NCI-H1092 (cell line): ENCODE measurements at places on chromosomes 3 and 15.
A peak's percentile ranks its signal among the peaks of the same experiment; 100 is the strongest.

- peak; percentile 65 for DNase-seq
Measured at GRCh38 chr15:29322415-29322814, 52.8 kb upstream of the NSMCE3 start.

- no peak for DNase-seq
Measured at GRCh38 chr3:17166369-17166768, 281.6 kb downstream of the PLCL2 start.

DNA sequence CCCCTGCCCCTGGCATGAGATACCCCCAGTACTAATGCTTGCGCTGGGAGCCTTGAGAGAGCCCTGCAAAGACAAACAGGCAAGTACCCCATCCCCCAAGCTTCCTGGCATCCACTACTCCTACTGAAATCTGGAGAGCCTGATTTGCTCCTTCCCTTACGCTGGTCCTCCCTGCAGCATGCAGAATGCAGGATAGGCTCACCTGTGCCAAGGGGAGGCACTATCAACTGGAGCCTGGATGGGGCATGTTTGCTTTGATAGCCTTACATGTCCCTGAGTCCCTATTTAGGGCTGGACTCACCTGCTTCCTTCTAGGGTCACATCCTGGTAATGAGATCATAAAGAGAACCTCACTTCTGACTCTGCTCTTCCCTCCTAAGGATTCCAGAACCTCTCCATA lies 42.9 kb downstream of the RAB11A start:
- DNase-seq: no peak

DNA sequence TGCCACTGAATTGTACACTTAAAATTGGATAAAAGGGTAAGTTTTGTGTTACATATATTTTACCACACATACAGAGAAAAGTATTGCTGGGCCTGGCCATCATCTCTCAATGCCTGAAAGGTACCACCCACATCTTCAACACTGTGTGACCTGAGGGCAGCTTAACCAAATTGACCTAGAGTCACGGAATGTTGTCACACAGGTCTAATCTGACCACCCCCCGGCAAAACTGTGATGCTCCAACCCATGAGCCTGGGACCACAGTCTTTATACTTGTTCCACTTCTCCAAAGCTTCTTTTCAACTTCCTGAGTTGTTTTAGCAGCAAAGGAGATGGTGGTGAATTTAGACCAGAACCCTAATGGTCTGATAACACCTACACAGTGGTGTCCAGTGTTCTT lies 210.3 kb upstream of the TPM1 start:
- DNase-seq: no peak

DNA sequence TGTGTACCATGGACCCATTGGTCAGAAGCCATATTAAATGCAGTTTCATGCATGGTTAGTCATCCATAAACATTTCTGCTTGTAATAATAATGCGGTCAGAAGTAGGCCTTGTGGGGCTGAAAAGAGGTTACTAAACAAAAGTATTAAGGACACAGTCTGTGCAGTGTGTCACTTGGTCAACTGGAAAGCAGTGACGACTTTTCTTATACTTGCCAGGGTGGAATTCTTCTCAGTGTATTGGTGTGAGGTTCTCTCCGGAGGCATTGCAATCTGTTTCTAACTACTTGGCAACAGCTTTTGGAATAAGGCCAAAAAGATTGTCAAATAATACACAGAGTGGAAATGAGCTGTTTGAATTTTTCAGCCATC lies 46.8 kb downstream of the CHL1 start:
- DNase-seq: peak; percentile 2

- DNase-seq: no peak
Measured at GRCh38 chr3:80993241-80993945, 768.1 kb downstream of the GBE1 start.

- DNase-seq: no peak
Measured at GRCh38 chr3:181712226-181712552, 464 bp downstream of the SOX2 start.

DNA sequence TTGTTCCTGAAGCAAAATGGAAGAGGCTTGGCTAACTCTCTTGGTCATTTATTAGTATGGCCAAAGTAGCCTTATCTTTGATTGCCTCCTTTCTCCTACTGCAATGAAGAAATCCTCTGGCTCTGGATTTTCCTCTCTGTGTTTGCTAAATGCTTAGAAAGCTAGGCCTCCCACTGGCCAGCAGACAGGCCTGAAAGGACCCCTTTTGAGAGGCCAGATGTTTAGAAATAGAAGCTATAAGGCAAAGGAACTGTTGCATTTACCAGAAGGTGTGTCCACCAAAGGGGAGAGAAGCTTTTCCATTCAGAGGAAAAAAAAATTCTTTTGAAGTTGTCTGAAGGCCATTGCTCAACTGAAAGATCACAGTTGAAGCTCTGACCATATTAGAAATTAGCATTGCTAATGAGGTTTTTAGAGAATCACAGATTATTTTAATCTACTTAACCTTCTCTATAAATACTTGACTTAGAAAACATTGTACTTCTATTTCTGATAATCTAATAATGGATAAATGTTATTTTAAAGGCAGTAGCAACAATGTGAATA lies 160.8 kb downstream of the SYNPR start:
- no peak for DNase-seq

- no peak for DNase-seq
Measured at GRCh38 chr15:29276366-29276765, 6.7 kb upstream of the NSMCE3 start.

- no peak for DNase-seq
Measured at GRCh38 chr3:117114517-117115265, 405.1 kb downstream of the TUSC7 start.

DNA sequence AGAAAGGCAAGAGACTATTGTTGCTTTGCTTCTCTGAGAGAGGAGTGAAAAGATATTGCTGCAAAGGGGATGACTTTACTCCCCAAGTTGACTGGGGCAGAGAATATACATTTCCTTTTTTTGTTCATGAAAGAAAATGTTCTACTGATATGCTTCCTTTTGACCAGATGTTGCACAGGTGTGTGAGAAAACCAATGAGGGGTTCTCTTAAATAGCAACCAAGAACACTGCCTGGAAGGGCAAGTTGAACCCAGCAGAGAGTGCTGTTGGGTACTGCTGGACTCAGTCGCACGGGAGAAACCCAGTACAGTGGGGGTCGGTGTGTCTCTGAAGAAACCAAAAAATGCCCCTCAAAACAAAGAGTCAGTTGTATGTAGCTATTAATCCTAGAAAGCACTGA lies 101.2 kb downstream of the CHST2 start:
- no peak for DNase-seq

DNA sequence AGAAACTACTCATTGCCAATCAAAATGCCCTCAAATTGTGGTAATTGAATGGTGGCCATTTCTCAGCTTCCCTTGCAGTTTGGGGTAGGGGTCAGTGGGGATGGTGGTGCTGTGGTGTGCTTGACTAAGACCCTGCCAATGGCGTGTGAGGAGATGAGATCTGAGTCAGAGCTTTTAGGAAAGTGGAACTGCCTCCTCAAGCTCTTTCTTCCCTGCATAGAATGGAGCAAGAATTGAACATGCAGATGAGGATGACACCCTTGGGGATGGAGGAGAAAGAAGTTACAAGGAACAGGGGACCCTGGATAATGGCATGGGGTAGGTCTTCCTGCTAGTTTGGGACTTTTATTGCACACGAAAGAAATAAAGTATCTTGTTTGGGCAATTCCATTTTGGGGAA lies 188.0 kb downstream of the PEX5L start:
- no peak for DNase-seq

DNA sequence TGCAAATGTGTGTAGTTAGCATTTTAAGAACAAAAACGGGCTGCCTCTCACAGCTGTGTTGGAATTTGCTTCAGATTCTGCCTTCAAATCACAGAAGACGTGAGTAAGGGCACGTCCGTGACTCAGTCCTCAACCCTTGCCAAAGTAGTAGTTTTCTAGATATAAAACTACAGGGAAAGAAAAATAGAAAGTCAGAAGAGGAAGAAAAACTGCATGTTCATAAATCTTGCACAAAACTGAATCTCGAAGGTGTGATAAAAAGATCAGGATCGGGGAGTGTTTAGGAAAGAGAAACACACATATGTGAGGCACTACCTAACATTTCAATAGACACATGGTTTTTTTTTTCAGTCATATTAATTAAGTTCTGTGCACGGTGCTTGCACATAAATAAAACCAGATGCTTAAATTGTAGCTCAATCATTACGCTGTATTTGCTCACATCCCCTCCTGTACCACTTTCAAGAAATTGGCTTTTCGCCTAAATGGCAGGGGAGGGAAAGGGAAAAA lies 71.7 kb downstream of the P3H2 start:
- DNase-seq: no peak

GRCh38 chr3:182182531-182182968 lies 470.8 kb downstream of the SOX2 start:
- DNase-seq: no peak

GRCh38 chr3:184380185-184380626 lies 352 bp downstream of the CHRD start:
- no peak for DNase-seq
